ENCODE measurements at places on chromosomes 4 and X.

GRCh38 chr4:6668391-6668790 is 25.3 kb upstream of the S100P start:
- no peak for DNase-seq

- no peak for DNase-seq
Observed at GRCh38 chrX:51866210-51866609, 27.2 kb upstream of the MAGED1 start.

DNA sequence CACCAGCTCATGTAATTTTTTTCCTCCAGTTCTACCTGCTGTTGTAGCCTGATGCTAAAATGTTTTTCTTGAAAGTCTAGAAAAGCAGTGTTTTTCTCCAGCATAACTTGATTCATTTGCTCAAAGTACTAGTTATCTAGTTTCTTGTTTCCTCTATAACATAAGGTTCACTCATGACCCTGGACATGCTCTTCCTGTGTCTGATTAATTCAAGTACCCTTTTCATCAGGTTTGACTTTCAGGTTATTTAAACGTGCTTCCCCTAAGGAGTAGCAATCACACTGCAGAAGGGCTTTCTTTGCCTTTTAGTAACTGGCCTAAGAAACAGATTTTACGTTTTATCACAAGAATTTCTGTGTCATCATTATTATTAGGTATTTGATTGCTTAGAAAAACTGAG is 66.8 kb upstream of the EGFL6 start:
- DNase-seq: no peak

GRCh38 chr4:27764526-27764837 is 903.8 kb downstream of the STIM2 start:
- no peak for DNase-seq

DNA sequence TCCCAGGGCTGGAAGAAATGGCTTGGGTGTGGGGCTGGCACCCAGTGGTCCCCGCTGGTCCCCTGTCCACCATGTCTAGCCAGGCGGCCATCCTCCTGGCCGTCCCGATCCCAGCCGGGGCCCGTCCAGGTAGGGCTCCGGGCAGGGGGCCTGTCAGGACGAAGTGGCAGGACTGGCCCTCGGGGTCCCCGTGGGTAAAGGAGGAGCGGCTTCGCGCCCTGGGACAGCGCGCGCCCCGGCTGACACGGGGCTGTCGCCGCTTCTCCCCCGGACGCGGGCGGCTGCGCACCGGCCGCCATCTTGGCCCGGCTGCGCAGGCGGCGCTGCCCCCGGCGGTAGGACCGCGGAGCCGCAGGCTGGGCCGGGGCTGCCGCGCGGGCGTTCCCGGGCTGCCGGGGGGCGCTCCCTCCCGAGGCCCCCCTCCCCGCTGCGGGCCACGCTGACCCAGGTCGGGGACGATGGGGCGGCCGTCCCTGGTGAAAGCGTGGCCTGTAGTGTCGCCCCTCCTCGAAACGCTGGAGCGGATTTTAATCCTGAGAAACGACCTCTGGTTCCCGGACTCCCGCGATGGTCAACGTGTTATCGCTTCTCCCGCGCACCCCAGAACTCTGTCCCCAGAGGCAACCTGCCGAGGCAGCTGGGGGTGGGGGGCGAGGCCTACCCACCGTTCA is 60.4 kb upstream of the BCOR start:
- DNase-seq: peak; percentile 68

- peak; percentile 20 for DNase-seq
Observed at GRCh38 chr4:8706216-8707044, 113.9 kb downstream of the CPZ start.

GRCh38 chrX:16586377-16587112 is 63.4 kb upstream of the S100G start:
- DNase-seq: peak; percentile 53

DNA sequence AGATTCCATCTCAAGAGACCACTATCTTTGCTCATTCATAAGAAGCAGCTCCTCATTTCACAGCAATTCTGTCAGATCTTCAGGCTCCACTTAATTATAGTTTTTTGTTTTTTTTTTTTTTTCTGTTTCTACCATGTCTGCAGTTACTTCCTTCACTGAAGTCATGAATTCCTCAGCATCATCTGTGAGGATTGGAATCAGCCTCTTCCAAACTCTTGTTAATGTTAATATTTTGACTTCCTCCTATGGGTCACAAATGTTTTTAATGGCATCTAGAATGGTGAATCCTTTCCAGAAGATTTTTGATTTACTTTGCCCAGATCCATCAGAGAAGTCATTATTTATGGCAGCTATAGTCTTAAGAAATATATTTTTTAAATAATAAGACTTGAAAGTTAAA is 53.1 kb downstream of the BMP2K start:
- DNase-seq: no peak

DNA sequence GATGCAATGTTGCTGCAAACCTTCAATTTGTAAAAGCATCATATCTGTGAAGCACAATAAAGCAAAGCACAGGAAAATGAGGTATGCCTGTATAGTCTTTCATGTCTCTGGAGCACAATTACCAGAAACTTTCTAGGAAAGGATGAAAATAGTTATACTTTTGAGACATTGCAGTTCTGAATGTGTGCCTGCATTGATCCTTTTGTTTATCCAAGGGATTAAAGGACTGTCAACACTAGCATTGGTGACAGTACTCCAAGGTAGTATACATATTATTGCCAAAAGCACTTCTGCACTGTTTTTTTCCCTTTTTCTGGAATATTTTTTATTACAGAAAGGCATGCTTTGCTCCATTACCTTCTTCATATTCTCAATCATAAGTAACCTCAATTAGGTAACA is 476.0 kb downstream of the GABRG1 start:
- DNase-seq: no peak

DNA sequence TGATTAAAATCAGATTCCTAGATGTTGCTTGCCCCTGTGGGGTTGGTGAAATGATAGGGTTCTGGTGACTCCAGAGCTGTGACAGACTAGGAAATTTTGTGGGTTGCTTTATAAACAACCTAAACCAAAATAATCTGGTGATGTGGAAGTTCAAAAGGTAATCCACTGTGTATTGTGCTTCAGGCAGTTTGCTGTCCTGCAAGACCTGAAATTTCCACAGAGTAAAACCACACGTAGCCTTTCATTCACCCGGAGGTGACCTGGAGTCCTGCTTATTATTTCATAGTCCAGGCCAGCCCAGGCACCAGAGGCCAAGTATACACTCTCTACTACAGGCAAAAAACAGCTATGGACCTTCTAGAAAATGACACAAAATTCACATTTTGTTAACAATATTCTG is 114.6 kb upstream of the CBR4 start:
- DNase-seq: no peak

DNA sequence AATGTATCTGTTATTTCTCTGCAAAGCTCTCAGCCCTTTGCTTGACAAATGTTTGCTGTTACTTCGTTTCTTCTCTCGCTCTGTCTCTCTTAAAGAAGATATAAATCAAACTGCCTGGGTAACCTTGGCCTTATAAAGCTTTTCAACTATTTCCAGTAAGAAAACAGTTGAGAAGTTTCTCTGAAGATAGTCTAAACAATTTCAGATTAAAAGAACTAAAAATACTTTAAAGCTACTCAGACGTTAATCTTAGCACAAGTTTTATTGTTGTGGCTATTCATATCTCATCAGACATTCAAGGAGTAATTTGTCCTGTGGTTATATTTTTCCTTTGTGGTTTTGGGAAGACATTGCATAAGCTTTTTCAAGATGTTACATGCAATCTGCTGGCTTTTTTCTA is 22.6 kb downstream of the HOPX start:
- DNase-seq: no peak

DNA sequence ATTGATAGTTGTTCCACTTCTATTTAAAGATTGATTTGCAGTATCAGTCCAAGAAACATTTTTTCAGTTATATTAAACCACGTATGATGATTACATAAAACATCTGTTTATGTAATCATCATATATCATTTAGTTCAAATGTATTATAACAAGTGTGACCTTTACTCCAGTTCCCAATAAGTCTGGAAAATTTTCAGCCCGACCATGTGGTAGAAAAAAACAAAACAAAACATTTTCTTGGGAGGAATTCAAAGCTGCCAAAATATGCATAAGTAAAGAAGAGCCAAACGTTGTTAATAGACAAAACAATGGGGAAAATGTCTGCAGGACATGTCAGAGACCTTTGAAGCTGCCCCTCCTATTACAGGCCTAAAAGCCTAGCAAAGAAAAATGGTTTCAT is 709.1 kb downstream of the FAT4 start:
- DNase-seq: no peak

- DNase-seq: no peak
Observed at GRCh38 chrX:31608638-31609037, 536.8 kb upstream of the FTHL17 start.

DNA sequence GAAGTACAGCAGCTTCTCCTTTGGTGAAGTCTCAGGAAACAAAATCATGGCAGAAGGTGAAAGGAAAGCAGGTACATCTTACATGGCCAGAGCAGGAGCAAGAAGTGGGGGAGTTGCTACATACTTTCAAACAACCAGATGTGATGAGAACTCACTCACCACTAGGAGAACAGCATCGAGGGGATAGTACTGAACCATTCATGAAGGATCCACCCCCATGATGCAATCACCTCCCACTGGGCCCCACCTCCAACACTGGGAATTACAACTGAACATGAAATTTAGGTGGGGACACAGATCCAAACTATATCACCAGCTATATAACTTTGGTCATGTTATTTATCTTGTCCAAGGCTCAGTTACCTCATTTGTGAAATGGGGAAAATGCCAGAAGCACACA is 159.4 kb downstream of the OPHN1 start:
- DNase-seq: peak; percentile 29

GRCh38 chrX:23251043-23251442 is 83.6 kb upstream of the PTCHD1 start:
- no peak for DNase-seq

DNA sequence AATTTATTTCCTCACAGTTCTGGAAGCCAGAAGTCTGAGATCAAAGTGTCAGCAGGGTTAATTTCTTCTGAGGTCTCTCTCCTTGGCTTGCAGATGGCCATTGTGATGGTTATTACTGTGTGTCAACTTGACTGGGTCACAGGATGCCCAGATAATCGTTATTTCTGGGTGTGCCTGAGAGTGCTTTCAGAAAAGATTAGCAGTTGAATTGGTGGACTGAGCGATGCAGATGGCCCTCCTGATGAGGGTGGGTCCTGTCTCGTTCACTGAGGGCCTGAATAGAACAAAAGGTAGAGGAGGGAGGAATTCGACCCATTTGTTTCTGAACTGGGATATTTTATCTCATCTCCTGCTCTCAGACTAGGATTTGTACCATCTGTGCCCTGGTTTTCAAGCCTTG is 15.7 kb downstream of the SMIM43 start:
- DNase-seq: peak; percentile 92

- no peak for DNase-seq
Observed at GRCh38 chr4:135510582-135510981, 1309.0 kb upstream of the PABPC4L start.

DNA sequence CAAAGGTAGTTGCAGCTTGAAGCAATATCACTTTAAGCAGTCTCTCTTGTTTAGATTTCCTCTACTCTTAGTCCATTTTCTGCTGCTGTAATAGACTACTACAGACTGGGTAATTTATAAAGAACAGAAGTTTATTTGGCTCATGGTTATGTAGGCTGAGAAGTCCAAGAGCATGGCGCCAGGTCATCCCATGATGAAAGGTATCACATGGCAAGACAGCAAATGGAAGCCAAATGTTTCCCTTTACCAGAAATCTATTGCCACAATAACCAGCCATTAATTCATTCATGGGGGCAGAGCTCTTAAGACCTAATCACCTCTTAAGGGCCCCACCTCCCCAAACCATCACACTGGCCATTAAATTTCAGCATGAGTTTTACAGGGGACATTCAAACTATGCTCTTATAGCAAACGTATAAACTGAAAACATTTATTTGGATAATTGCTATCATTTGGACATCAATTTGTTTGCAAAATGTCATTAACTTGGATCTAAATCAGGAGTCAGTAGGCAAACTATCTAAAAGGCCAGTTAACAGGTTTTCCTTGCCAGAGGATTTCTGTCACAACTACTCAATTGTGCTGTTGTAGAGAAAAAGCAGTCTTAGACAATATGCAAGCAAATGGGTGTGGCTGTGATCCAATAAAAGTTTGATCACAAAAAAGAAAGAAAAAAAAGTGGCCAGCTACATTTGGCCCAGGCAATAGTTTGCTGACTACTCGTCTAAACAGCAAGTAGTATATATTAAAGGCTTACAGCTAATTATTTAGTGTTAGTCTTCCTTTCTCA is 75.7 kb upstream of the GUCY1A1 start:
- no peak for DNase-seq

GRCh38 chr4:73650250-73650649 is 30.0 kb upstream of the RASSF6 start:
- DNase-seq: no peak

- DNase-seq: no peak
Observed at GRCh38 chr4:3361896-3362295, 69.1 kb downstream of the RGS12 start.

DNA sequence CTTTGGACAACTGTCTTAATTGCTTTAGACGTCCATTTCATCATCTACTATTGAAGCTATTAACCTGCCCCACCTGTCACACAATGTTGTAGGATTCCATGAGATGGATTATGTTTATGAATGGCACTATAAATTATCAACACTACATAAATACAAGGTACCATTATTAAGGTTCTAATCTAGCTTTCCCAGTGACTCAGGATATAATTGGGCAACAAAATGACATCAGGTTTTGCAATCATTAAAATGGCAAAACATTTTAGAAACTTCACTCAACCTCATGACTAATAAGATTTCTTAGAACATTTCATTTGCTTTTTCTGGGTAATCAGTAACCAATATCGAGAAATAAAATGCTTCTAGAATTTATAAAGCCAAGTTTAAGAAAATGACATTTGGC is 9.2 kb downstream of the HOPX start:
- no peak for DNase-seq

GRCh38 chrX:107567370-107567769 is 60.9 kb upstream of the PRPS1 start:
- no peak for DNase-seq

DNA sequence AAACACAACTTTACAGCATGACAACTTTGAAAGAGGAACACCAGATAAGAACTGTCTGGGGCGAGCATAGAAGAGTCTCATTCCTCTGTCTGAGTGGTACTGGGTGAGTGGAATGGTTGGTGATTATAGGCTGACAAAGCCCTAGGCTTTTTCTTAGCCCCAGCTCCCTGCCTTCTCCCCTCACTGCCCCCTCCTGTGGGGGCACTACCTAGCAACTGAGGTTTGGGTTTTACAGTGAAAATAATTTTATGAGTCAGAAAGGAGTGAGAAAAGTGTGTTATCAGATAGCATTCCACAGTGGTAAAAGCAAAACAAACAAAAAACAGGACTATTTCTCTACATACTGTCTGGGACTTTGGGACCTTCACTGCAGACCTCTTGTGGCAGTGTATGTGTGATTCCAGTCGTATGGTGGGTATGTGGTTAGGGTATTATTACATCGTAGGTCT is 10.5 kb upstream of the TMEM165 start:
- DNase-seq: no peak

GRCh38 chr4:54227256-54228055 is 1.6 kb upstream of the PDGFRA start:
- DNase-seq: peak; percentile 72

GRCh38 chr4:77600521-77601451 is 4.8 kb upstream of the CXCL13 start:
- DNase-seq: peak; percentile 44

Data from H9 (cell line).